LHCN-M2 (cell line): ENCODE measurements at places on chromosomes 5 and 9. TPM values are rescaled to one million over a fixed set of nuclear protein-coding genes. Genes with fewer than 3 reads are reported as not detected.

The SLC6A7 gene
- not detected in 2 replicates for total RNA-seq

The OBP2B gene
- not detected in 2 replicates for total RNA-seq

The CDKN2B-AS1 gene
- total RNA-seq = 2.9 and 6.2 TPM in 2 replicates

The C1QTNF3 gene
- total RNA-seq = 0.32 and 0.40 TPM in 2 replicates

The DAPK1 gene
- total RNA-seq = 19.7 and 26.6 TPM in 2 replicates

The ENHO gene
- 0.29 TPM in 1 of 2 replicates, not detected in the other for total RNA-seq

The FAM151B gene
- total RNA-seq = 3.0 and 3.1 TPM in 2 replicates

The GRM6 gene
- total RNA-seq = not detected in 2 replicates

The FAXDC2 gene
- total RNA-seq = 22.0 and 25.4 TPM in 2 replicates

The RFK gene
- total RNA-seq = 33.8 and 36.9 TPM in 2 replicates

The PCDHB4 gene
- total RNA-seq = 1.8 and 1.9 TPM in 2 replicates

The PHYKPL gene
- 13.8 and 17.7 TPM in 2 replicates for total RNA-seq

The SMIM33 gene
- not detected in 2 replicates for total RNA-seq

The KLF9 gene
- total RNA-seq = 23.5 and 36.5 TPM in 2 replicates

The TAS2R1 gene
- total RNA-seq = not detected in 2 replicates

The MARCHF6 gene
- total RNA-seq = 20.7 and 28.7 TPM in 2 replicates

The APBA1 gene
- 3.1 TPM in 2 replicates for total RNA-seq

The PCDHGA4 gene
- total RNA-seq = 3.9 and 4.4 TPM in 2 replicates
